ENCODE measurements at places on chromosomes 3 and 15.

- H3K36me3 ChIP-seq = peaks cover 15% of the 10 kb centered on the region
- peak; percentile 21 for DNase-seq
- H3K27ac ChIP-seq = no peak overlapping the region
- H3K27me3 ChIP-seq = no peaks in the 10 kb centered on the region
- no peak overlapping the region for H3K4me3 ChIP-seq
Measured at GRCh38 chr3:89467898-89468363, 360.5 kb downstream of the EPHA3 start.

DNA sequence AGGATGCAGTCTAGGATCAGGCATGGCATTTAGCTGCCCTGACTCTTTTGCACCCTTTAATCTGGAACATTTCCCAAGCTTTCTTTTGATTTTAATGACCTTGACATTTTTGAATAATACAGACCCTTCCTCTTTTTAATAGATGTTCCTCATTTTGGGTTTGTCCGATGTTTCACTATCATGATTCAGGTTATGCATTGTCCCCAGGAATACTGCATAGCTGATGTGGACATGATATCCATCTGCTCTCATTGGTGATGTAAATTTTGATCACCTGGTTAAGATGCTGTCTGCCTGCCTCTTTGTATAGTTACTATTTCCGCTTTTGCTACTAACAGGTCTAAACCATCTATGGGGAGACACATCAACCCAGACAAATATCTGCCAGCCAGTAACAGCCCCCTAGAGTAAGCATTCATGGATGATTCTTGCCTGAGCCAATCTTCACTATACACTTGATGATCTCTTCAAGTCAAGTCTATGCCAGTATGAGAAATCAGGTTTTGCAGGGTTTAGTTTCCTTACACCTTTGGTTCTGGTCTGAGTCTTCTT, 50.6 kb upstream of the ULK4 start:
- no peaks in the 10 kb centered on the region for H3K36me3 ChIP-seq
- peaks cover 13% of the 10 kb centered on the region for H3K4me1 ChIP-seq
- DNase-seq = no peak
- peak overlapping the region; percentile 95 for H3K4me3 ChIP-seq
- peak overlapping the region; percentile 95 for H3K27ac ChIP-seq

DNA sequence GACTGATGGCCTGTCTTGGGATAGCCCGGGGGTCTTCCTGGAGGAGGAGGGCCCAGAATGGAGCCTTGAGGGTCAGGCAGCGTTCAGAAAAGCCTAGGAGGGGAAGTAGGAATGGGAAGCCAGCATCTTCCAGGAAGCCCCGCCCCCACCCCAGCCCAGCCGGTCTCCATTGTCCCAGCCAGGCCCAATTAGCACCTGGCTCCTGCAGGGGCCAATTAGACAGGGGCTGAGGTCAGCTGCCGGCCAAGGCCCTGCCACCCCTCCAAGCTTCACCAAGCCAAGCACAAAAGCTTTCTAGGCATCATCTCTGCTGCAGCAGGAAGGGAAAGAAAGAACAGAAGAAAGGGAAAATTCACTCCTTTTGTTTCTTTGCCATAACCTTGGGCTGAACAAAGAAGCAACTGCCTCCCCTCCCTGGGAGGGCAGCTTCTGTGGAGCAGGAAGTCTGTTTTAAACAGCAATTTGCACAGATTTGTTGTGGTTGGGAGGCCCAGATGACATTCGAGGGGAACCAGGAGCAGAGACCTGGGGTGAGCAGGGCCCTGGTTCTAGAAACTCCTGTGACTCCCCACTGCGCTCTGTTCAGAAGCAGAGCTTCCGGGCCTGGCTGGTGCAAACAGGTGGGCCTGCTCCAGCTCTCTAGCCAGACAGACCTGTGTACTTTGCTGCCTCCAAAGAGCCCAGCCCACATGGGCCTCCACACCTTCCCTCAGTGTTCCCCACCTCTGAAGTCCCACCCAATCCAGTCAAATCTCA, 47.7 kb downstream of the CYP11A1 start:
- no peaks in the 10 kb centered on the region for H3K36me3 ChIP-seq
- H3K27ac ChIP-seq = peak overlapping the region; percentile 75
- DNase-seq = peak; percentile 31
- H3K4me3 ChIP-seq = no peak overlapping the region
- H3K4me1 ChIP-seq = peaks cover 54% of the 10 kb centered on the region

GRCh38 chr3:104555728-104556127, 811.0 kb upstream of the ALCAM start:
- H3K27me3 ChIP-seq = no peaks in the 10 kb centered on the region
- no peak overlapping the region for H3K4me3 ChIP-seq
- H3K36me3 ChIP-seq = no peaks in the 10 kb centered on the region

DNA sequence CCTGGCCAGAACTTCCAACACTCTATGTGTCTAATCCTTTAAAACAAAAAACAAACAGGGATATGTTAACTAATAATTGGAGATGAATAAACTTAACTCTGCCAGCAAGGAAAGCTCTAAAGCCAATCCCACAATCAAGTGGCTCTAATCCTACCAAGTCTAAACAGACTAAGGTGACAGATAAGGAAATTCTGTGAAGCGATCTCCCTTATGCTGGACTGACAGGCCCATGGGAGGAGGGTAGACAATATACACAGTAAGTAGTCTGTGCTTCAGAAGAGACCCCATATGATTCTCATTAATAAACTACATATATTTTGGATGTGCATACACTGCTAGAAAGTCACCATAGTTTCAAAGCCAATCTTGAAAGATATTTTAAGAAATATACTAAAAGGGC, 10.1 kb downstream of the VPS13C start:
- H3K4me1 ChIP-seq = no peaks in the 10 kb centered on the region
- no peaks in the 10 kb centered on the region for H3K27me3 ChIP-seq
- no peak overlapping the region for H3K27ac ChIP-seq
- no peak overlapping the region for H3K4me3 ChIP-seq

- no peaks in the 10 kb centered on the region for H3K27me3 ChIP-seq
- no peaks in the 10 kb centered on the region for H3K4me1 ChIP-seq
- no peak overlapping the region for H3K4me3 ChIP-seq
Measured at GRCh38 chr15:59830098-59830497, 141.0 kb upstream of the BNIP2 start.

DNA sequence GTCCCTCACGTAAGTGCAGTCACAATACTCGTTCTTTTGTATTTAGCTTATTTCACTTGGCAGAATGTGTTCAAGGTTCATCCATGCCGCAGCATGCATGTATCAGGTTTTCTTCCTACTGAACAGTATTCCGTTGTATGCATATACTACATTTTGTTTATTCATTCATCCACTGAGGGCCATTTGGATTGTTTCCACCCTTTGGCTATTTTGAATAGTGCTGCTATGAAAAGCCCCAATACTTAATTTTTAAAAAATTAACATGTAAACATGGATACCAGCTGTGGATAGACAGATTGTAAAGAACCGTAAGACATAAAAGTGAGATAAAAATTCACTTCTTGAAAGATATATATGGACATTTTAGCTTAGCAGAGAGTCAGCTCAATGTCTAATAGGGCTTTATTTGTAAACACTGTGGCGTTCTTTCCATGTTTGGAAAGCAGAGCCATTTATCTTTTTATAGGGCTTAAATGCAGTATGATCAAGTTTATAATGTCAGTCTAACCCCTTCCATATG, 115.9 kb downstream of the VPS8 start:
- H3K4me3 ChIP-seq = no peak overlapping the region
- peaks cover 100% of the 10 kb centered on the region for H3K36me3 ChIP-seq
- no peak overlapping the region for H3K27ac ChIP-seq
- H3K27me3 ChIP-seq = no peaks in the 10 kb centered on the region
- H3K4me1 ChIP-seq = no peaks in the 10 kb centered on the region
- DNase-seq = no peak

- H3K4me1 ChIP-seq = no peaks in the 10 kb centered on the region
- no peak overlapping the region for H3K27ac ChIP-seq
- DNase-seq = no peak
- no peak overlapping the region for H3K4me3 ChIP-seq
- no peaks in the 10 kb centered on the region for H3K27me3 ChIP-seq
Measured at GRCh38 chr3:181930105-181930504, 218.4 kb downstream of the SOX2 start.

DNA sequence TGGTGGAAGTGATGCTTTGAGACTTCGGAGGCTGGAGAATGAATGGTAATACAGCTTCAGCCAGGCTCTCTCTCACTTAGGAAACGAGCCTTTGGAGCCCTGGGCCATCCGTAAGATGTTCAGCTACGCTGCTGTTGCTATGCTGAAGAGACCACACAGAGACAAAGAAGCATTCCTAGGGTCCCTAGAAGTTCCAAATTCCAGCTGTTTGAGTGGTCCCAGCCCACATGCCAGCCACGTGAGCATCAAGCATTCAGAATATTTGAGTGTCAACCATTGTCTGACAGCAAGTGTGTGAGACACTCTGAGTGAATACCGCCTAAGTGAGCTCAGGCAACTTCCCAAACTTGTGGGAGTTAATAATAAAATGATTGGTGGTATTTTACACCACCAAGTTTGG, 212.9 kb downstream of the CD47 start:
- no peaks in the 10 kb centered on the region for H3K27me3 ChIP-seq
- H3K36me3 ChIP-seq = no peaks in the 10 kb centered on the region
- no peak overlapping the region for H3K4me3 ChIP-seq
- no peak for DNase-seq

DNA sequence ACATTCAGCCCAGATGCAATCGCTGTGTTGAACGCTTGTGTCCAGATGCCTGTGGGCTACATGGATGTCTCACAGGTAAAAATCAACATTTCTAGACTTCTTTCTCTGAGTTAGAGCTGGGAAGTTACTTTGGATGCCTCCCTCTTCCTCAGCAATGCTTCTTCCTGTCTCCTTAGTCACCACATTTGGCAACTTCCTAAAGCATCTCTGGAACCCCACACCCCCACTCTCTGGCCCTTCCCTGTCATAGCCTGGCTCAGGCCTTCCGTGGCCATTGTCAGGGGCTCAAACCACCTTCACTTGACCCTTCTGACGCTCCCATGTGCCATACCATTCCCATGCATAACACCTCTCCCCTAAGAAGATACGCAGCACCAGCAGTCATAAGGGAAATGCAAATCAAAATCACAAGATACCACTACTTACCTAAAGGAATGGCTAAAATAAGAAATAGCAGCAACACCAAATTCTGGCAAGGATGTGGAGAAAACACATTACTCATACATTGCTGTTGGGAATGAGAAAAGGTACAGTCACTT, 21.6 kb upstream of the RGMA start:
- H3K27ac ChIP-seq = no peak overlapping the region
- no peaks in the 10 kb centered on the region for H3K4me1 ChIP-seq
- no peak for DNase-seq

- H3K4me3 ChIP-seq = no peak overlapping the region
- peaks cover 12% of the 10 kb centered on the region for H3K4me1 ChIP-seq
- H3K27ac ChIP-seq = peak overlapping the region; percentile 88
- H3K36me3 ChIP-seq = no peaks in the 10 kb centered on the region
Measured at GRCh38 chr3:42081838-42082473, 9.2 kb upstream of the TRAK1 start.

- no peaks in the 10 kb centered on the region for H3K4me1 ChIP-seq
- H3K27me3 ChIP-seq = no peaks in the 10 kb centered on the region
- no peak overlapping the region for H3K27ac ChIP-seq
- H3K36me3 ChIP-seq = no peaks in the 10 kb centered on the region
- H3K4me3 ChIP-seq = no peak overlapping the region
Measured at GRCh38 chr3:39637807-39638206, 170.3 kb downstream of the MOBP start.

DNA sequence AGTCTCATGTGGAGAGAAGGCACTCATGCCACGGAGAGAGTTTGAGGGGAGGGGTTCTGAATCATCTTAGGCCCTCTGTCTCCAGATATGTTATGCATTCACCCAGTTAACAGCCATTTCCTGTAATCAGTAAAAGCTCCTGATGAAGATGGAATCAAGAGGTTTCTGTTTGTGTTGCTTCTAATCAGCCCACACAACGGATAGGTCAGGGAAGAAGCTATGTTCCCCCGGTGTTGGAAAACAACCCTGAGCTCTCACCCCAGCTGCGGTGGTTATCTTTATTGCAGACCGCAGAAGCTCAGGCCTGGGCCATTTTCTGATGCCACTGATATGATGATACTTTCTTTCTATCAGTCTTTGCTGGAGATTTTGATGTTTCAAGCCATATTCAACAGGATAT, 338.5 kb upstream of the ONECUT1 start:
- no peak overlapping the region for H3K27ac ChIP-seq
- no peaks in the 10 kb centered on the region for H3K27me3 ChIP-seq
- DNase-seq = no peak
- H3K4me1 ChIP-seq = no peaks in the 10 kb centered on the region

DNA sequence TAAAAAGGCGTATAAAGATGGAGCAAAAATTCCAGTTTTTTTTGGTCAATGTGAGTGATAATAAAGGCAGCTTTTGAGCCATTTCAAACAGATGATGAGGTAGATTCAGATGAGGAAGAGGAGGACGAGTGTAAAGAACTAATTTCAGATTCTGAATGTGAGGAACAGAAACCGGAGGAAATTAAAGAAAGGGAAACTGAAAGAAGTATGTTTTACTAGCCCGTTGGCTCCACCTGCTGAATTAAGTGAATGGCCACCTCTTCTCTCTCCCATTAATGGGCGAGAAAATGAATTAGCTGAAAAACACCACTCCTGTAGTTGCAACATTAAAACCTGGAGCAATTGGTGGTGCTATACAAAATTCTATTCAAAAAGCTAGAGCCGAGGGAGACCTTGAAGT, 55.4 kb downstream of the CYP19A1 start:
- DNase-seq = no peak
- H3K4me3 ChIP-seq = no peak overlapping the region
- no peaks in the 10 kb centered on the region for H3K27me3 ChIP-seq
- H3K36me3 ChIP-seq = no peaks in the 10 kb centered on the region

GRCh38 chr3:55489798-55490132, 2.7 kb upstream of the WNT5A start:
- DNase-seq = no peak
- H3K4me3 ChIP-seq = no peak overlapping the region
- H3K36me3 ChIP-seq = no peaks in the 10 kb centered on the region

GRCh38 chr3:52712291-52713212, 6.6 kb downstream of the SPCS1 start:
- H3K4me3 ChIP-seq = no peak overlapping the region
- no peak overlapping the region for H3K27ac ChIP-seq
- no peak for DNase-seq
- peaks cover 13% of the 10 kb centered on the region for H3K4me1 ChIP-seq

DNA sequence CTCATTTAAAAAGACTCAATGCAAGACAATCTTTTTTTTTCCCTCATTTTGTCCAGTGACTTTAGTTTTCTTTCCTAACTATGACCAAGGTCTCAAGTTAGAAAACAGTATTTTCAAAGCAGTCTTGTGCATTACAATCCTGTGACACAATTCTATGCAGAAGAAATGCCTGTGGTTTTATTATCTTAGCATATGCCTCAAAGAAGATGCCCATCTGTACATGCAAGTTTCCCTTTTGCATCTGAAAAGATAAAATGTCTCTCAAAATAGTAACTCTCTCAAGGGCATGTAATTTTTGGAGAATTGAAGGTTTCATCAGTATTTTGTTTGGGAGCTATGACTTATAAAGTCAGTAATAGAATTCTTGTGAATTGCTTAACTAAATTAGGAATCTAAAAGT, 292.0 kb upstream of the SUCLG2 start:
- H3K27ac ChIP-seq = no peak overlapping the region
- H3K27me3 ChIP-seq = no peaks in the 10 kb centered on the region
- no peak overlapping the region for H3K4me3 ChIP-seq
- DNase-seq = no peak

GRCh38 chr3:195446359-195446758, 3.5 kb upstream of the ACAP2 start:
- H3K27ac ChIP-seq = no peak overlapping the region
- H3K36me3 ChIP-seq = no peaks in the 10 kb centered on the region
- H3K27me3 ChIP-seq = no peaks in the 10 kb centered on the region
- H3K4me1 ChIP-seq = peaks cover 9% of the 10 kb centered on the region
